Ovary (tissue), 10 donors: ENCODE measurements at places on chromosomes 16 and 17.

DNA sequence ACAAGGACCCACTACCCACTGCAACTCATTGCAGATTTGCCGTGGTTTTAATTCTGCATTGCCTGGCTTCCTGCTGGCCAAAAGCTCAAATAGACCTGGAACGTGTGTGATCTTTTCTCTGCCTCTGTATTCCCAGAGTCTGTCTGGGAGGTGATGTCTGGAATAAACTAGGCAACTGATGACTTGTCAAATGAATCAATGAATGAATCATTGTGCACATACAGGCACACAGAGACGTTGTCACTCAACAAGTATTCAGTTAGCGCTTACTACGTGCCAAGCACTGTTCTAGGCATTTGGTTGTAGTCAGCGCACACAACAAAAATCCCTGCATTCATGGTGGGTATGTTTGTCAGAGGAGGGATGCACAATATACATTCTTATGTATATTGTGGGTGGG lies 8.9 kb downstream of the TMEM132E start:
- no peak for DNase-seq

DNA sequence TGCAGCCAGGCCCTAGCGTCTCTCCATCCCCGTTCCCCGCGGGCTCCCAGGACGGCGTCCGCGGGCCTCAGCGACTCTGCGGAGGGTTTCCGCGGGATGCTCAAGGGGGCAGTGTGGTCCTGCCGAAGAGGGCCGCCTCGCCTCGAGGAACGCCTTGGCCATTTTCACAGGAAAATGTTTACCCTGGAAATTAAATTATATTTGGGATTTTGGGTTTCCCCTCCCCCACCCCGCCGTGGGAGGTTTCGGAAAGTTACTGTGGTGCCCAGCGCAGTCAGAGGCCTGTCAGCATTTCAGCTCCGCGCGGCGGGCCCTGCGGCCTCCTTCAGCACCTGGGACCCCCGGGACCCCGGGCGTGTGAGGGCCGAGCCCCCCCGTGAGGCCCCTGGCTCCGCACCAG lies 94.5 kb downstream of the PCTP start:
- DNase-seq, result peak; percentile 54

GRCh38 chr17:82365606-82366295 lies 5.8 kb upstream of the UTS2R start:
- no peak for DNase-seq

- no peak for DNase-seq
Observed at GRCh38 chr16:29951625-29952365, 10.1 kb upstream of the TMEM219 start.

- no peak for DNase-seq
Observed at GRCh38 chr17:3983606-3984484, 19.6 kb upstream of the ATP2A3 start.

GRCh38 chr16:55809386-55809785 lies 23.5 kb downstream of the CES1 start:
- no peak for DNase-seq

- DNase-seq, result no peak
Observed at GRCh38 chr17:9937901-9938300, 32.8 kb upstream of the RCVRN start.

DNA sequence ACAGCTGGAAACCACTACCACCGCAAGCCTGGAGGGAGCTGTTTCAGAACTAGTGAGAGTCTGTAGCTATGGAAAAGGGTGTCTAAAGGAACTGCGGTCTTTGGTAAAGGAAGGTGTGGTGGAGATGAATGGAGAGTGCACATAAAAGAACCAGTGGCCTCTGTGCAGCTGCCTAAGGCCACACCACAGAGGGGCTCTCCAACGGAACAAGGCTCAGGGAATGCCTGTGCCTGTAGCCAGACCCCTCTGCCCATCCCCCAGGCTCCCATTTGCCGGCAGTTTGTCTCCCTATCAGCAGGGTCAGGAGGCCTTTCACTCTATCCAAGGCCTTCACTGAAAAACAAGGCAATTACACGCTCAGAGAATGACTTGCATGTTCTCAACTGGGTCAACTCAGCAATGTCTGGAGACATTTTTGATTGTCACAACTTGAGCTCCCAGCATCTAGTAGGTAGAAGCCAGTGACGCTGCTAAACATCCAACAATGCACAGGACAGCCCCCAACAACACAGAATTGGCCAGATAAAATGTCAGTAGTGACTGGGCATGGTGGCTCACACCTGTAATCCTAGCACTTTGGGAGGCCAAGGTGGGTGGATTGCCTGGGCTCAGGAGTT lies 3.3 kb upstream of the FDXR start:
- DNase-seq, result no peak

- peak; percentile 24 for DNase-seq
Observed at GRCh38 chr16:30184891-30185682, 1.7 kb downstream of the CORO1A start.

DNA sequence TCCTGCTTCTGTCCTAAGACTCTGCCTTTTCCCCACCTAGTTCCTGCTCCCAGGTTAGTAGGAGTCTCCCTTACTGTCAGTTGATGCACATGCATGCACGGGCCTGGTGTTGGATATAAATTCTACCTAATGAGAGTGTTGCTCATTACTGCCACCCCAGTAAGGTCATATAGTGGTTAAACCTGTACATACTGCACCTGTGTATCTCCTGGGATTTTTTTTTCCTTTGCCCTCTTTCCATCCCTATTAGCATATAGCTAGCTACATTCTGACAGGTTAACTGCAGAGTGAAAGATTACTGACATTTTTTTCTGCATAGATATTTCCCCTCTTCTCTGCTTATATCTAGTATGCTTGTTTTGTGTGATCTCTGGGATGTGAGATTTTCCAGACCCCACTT lies 201.5 kb upstream of the PIRT start:
- no peak for DNase-seq

DNA sequence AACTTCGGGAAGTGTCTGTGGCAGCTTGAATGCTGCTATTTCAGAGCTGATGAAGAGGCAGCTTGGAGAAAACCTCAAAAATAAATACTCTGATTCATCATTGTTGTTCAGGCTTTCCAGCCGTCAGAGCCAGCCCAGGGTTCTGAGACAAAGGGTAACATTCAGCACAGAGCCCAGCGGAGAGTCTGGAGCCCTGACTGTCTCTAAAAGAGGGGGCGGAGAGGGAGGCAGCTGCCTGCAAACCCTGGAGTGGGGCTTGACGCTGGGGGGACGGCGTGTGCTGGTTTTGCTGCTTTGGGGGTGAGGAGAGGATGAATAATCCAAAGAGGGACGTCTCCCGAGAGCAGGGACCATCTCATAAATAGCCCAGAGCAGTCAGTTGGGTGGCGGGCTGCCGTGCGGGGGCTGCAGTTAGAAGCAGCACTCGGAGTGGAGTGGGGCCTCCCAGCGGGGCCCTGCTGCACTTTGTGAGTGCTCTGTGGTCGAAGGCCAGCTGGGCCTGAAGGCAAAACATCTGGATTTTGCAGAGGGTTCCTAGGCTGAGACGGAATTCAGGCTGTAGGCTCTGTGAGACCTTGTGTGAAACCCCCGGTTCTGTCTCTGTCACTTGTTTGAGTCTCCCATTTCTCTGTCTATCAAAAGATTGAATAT lies 237.8 kb downstream of the PRKCA start:
- peak; percentile 62 for DNase-seq

- DNase-seq, result no peak
Observed at GRCh38 chr17:46901291-46901690, 21.7 kb upstream of the GOSR2 start.

DNA sequence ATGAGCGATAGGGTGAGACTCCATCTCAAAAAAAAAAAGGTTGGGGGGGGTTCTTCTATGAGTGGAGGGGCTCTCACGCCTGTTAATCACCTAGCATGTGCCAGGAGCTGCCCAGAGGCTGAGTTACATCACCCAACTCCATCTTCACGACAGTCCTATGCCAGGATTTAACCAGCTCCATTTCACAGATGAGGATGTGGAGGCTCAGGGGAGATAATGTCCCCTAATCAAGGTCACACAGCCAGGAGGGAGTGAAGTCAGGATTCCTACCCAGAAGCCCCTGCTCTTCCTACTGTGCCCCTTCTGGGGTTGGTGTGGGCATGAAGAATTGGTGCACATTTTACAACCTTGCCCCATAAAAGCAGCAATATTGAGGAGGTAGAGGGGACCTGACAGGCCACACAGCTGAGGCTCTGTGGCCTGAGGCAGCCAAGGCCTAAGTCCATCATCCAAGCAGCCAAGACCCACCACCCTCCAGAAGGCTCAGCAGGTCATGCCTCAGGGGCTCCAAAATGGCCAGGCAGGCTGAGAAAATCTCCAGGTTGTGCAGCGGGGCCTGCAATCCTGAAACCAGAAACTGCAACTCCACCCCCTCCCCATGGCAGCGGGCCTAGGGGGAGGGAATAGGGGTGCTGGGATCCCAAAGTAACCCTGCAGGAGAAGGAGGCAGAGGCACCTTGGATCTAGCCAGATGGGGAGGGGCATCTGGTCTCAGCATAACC lies 6.9 kb downstream of the PPY start:
- no peak for DNase-seq

- DNase-seq, result no peak
Observed at GRCh38 chr17:13537167-13537731, 64.5 kb downstream of the HS3ST3A1 start.

DNA sequence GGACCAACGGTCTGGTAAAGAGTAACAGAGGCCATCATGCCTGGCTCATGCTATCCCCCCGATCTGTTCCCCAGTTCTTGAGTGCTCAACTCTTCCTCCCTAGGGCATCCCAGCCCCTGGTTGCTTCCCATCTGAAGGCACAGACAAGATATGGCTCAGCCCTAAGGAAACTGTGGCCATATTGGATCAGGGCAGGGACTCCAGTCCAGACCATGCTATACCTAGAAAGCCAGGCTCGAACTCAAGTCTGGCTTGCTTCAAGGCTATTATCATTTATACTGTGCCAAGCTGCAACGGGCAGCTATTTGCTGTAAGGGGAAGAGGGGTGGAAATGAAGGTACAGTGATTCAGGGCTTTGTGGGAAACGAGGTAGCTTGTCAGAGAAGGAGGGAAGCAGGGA lies 2.8 kb downstream of the UBTF start:
- no peak for DNase-seq

DNA sequence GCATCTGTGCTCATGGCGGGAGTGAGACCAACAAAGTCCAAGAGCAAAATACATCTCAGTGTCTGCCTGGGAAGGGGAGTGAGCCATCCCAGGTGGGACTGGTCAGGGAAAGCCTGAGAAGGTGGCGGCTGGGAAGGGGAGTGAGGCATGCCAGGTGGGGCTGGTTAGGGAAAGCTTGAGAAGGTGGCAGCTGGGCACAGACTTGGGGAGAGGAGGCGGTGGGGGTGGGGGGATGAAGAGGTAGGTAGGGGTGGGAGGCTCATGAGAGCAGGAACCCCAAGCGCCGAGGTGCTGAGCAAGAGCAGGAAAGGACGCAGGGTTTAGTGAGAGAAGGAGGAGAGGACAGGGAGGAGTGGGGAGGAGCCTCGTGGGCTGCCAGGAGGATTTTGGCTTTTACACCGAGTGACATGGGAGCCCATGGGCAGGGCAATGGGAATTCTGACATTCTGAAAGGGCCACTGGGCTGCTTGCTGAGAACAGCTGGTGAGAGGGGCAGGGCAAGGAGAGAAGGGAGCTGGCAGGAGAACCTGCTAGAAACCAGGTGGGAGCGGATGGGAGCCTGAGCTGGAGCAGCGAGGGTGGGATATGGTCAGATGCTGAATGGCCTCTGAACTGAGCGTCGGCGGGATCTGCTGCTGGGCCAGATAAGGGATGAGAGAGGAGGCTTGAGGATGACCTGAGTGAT lies 256.1 kb upstream of the RPL38 start:
- DNase-seq, result no peak

DNA sequence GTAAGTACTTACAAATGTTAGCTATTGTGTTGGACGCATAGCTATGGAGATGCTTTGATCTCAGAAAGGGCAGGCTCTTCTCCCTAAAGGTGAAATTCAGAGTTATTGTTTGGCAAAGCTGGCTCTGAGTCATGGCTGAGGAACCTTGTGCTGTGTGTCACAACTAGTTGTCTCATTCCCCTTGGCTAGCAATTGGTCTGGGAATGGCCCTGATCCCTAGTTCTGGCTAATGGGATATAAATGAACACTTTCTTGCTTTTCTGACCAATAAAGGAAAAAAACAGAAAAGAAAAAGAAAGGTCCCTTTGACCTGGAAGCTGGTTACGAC lies 210.6 kb downstream of the MAP2K4 start:
- no peak for DNase-seq

GRCh38 chr16:79593074-79593531 lies 7.4 kb downstream of the MAF start:
- no peak for DNase-seq

DNA sequence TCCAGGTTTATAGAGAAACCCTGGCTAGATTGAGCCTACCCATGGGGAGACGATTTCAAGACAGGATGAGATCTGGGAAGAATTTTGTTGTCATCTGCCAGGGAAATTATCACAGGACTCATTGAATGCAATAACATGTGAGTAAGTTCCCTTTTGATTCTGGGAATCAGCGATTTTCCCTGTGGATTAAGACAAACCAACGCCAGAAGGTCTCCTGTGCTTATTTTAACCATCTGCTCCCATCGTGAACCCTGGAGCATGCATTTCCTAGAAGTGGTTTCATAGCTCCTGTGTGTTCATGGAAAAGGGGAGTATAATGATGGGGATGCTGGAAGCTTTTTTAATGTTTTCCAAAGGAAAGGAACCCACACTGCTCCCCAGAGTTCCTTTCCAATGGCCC lies 21.0 kb upstream of the ARHGAP44 start:
- no peak for DNase-seq

- DNase-seq, result no peak
Observed at GRCh38 chr16:56800355-56800754, 64.7 kb upstream of the SLC12A3 start.

GRCh38 chr17:10612957-10613744 lies 44.0 kb downstream of the MYH3 start:
- DNase-seq, result no peak

GRCh38 chr16:370979-371514 lies 709 bp upstream of the MRPL28 start:
- no peak for DNase-seq

DNA sequence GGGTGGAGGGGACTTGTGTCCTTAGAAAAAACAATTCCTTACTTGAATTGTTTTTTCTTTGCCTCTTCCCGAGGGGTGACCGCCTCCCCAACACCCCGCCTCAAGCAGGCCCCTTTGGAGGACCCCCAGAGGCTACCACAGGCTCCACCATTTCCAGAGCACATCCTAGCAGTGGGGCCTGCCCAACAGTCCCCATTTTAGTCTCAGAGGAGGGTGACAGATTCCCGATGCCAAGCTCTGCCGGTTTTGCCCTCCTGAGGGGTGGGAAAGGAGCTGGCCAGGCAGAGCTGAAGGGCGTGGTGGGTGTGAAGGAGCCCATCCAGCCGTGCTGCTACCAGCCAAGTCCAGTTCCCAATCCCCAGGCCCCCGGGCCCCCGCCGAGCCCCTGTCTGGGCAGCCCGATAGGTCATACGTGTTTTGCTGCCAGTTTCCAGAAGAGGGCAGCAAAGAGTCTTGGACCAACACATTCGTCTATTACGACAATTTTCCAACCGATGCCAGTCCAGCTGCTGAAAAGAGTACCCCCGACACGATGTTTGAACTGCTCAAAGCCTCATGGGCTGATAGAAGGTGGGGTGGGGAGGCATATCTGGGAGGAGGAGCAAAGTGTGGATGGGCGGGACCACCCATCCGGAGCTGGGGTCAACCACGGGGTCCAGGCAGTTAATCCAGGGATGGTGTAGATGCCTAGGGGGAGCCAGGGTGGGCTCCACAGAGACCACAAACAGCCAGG lies 18.8 kb upstream of the GAA start:
- no peak for DNase-seq

GRCh38 chr17:7848131-7848579 lies 6.7 kb upstream of the TMEM88 start:
- peak; percentile 41 for DNase-seq
